ENCODE measurements at places on chromosomes 7 and 10. TPM values are rescaled to one million over a fixed set of nuclear protein-coding genes. Genes with fewer than 3 reads are reported as not detected.

Gene PGAM2
- total RNA-seq: not detected

Gene OR9A2
- total RNA-seq: not detected

Gene MALRD1
- not detected for total RNA-seq

Gene NOS3
- total RNA-seq: 25.3 TPM

Gene MOSPD3
- total RNA-seq: 16.8 TPM

Gene PKD1L1
- total RNA-seq: 1.8 TPM

Gene INSIG1
- 135 TPM for total RNA-seq

Gene ECHDC3
- 20.0 TPM for total RNA-seq

Gene MYH16
- 0.64 TPM for total RNA-seq

Gene CCAR1
- total RNA-seq: 31.3 TPM
